ENCODE measurements at places on chromosomes 12 and 14.

DNA sequence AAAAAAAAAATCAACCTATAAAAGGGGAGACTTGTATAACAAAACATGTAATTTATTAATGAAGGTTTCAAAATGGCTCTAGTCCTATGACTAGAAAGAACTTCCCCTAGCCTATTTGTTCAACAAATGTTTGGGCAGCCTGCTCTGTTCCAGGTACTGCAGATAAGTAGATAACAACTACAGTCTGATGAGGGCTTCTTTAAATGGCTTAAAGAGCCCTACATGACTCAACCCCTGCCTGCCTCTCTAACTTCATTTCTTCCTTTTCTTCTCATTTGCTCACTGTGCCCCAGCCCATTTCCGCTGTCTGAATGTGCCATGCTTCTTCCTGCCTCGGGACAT, 21.5 kb downstream of the ALDH6A1 start:
- H3K27ac ChIP-seq: no peak overlapping the region
- no peak overlapping the region for H3K4me3 ChIP-seq
- DNase-seq: no peak
- no peaks in the 10 kb centered on the region for H3K27me3 ChIP-seq

DNA sequence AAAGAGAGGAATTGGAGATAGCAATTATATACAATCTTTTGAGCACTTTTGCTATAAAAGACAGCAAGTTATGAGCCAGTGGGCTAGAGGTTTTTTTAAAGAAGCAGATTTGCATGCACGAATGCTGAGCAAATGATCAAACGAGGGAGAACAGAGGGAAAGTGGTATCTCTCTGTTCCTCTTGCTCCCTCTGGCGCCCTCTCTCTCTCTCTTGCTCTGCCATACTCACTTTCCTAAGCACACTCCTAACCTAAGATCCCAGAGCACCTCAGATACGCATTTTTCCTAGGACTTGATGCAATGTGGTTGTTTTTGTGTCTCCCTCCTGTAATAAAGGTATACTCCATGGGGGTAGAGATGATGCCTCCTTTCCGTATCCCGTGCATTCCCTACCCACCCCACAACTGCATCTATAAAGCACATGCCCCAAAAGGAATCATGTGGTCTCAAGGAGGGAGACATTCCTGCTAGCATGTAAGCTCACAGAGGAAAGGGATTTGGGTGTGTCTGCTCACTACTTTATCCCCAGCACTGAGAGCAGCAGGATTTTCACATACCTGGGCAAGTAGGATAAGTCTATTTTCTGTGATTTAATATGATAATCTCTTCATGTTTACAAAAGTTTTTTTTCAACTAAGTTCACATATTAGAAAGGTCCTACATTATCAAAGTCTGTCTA, 270.2 kb downstream of the SSPN start:
- no peak for DNase-seq
- no peaks in the 10 kb centered on the region for H3K4me1 ChIP-seq
- no peaks in the 10 kb centered on the region for H3K36me3 ChIP-seq
- H3K4me3 ChIP-seq: no peak overlapping the region
- no peaks in the 10 kb centered on the region for H3K27me3 ChIP-seq

DNA sequence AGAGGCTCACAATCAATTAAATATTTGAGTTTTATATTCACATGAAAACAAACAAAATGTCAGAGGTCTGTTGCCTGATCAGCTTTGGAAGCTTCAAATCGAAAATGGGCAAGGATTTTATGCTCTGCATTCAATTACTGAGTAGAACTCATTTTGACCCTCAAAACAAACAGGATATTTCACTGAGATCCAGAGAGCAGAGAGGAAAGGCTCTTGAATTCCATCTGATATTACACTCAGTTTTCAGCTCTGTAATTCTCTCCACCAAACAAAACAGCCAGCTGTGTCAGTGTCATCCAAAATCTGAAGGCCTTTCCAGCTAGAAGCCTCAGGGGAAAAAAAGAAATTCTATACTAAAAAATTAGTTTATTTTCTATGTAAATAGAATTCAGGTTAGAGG, 128.6 kb upstream of the FLRT2 start:
- no peak for DNase-seq
- no peaks in the 10 kb centered on the region for H3K36me3 ChIP-seq
- H3K27ac ChIP-seq: no peak overlapping the region

DNA sequence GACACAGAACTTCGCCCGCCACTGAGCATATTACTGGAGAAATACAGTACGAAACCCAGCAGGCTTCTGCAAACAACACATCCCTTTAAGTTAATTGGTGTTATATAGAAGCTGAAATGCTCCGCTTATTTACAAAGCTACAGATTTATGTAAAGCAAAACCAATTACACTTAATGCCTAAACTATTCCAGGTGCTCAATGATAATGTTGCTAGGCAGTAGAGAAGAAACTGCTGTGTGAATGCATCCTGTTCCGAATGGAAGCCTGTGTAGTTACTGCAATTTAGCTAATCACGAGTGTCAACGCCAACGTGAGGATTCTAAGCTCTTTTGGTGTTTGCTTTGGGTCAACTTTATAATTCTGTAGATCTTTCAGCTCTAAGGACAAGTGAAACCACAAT, 89.8 kb downstream of the SLC15A5 start:
- H3K36me3 ChIP-seq: no peaks in the 10 kb centered on the region
- no peak overlapping the region for H3K4me3 ChIP-seq
- H3K27me3 ChIP-seq: no peaks in the 10 kb centered on the region
- H3K4me1 ChIP-seq: no peaks in the 10 kb centered on the region
- DNase-seq: no peak
- H3K27ac ChIP-seq: no peak overlapping the region

GRCh38 chr12:52239767-52240166, 6.7 kb downstream of the KRT7 start:
- no peaks in the 10 kb centered on the region for H3K27me3 ChIP-seq
- peak overlapping the region; percentile 98 for H3K27ac ChIP-seq
- H3K4me1 ChIP-seq: peaks cover 26% of the 10 kb centered on the region
- DNase-seq: no peak
- H3K4me3 ChIP-seq: no peak overlapping the region
